NCI-H446 (cell line): ENCODE measurements at places on chromosomes 7 and 10.

GRCh38 chr10:16964576-16965343 is 147.5 kb upstream of the RSU1 start:
- peak; percentile 22 for DNase-seq

GRCh38 chr10:60490013-60490412 is 100.3 kb upstream of the ANK3 start:
- no peak for DNase-seq

DNA sequence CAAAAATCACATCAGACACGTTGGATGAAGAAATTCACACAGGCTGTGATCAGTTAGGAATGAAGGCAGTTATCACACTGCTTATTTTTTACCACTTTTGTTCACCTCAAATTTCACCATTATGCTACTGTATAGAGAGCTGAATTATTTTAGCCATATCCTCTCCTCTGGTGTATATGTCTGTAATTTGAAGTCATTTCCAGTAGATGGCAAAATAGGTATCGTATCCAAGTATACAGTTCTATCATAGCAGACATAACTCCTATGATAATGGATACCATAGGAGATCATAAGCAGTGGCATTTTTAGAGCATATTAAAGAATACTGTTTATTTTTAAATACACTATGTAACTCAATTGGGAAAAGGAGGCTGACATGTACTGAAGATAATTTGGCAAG is 909.7 kb downstream of the DNAJB9 start:
- DNase-seq = peak; percentile 4

- DNase-seq = no peak
Observed at GRCh38 chr7:115435178-115435577, 513.3 kb downstream of the MDFIC start.

DNA sequence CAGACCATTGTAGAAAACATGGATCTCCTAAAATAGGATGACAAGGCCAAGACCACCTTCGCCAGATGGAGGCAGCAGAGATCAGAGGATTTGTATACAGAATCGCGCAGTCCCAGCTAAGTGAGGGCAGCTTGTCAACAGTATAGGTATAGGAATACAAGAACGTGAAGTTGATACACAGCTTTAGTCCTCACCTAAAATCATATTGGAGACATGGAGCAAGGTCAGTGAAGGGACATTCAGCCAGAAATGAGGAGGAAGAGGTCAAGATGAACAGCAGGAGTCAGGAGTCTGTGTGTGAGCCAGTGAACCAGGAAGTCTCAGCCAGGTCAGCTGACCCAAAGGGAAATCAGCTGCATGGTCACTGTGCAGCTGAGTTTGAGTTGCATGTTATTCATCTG is 263.4 kb upstream of the PRKCQ start:
- DNase-seq = no peak

DNA sequence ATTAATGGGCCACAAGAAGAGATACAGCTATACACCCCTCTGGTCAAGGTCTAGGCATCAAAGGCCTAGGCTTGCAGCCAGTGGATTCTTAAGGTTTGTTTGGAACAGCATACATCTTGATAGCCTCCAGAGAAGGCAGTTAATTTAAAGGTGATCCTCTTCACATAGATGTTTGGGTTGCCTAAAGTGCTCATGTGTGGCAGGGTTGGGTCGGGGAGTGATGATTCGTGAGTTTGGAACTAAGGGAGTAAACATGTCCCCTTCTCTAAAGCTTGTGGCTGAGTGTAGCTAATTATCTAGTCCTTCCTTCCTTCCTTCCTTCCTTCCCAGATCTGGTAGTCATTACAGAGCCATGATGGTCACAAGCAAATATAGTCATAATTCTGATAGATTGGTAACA is 12.4 kb downstream of the PCLO start:
- DNase-seq = no peak

- DNase-seq = no peak
Observed at GRCh38 chr7:5396542-5396941, 27.1 kb downstream of the TNRC18 start.

GRCh38 chr10:73446926-73447325 is 13.6 kb upstream of the MSS51 start:
- no peak for DNase-seq

DNA sequence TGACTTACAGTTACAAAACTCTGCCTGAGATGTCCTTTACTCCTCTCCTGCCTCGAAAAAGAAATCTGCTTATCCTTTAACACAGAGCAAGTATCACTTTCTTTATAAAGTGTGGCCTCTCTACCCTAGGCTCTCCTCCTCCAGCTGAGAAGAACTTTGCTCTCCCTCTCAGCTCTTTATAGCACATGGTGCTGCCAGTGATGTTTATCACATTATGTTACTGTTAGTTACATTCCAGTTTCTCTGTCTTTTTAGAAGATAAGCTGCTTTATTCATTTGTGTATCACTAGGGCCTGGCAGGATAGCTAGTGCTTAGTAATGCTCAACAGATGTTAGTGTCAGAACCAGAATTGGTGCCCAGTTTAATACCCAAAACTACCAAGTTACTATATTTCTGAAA is 41.1 kb upstream of the TMEM229A start:
- no peak for DNase-seq

DNA sequence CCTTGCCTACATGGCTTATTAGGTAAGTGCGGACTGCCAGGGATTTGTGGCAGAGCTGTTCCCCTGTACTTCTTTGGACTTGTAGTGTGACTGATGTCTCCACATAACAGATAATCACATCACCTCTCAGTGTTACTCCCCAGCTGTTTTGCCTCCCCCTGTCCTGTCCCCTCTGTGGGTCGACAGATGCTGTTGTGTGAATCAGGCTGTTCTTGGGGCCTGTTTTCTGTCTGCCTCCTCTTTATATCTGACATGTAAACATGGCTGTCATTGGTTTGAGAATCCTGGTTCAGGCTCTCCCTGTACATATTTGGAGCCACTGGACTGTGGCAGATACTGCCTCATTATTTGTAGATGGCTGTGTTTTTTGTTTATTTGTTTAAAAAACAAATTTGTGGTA is 22.7 kb downstream of the CCNY start:
- no peak for DNase-seq

- DNase-seq = no peak
Observed at GRCh38 chr10:18240185-18240882, 100.1 kb downstream of the CACNB2 start.

DNA sequence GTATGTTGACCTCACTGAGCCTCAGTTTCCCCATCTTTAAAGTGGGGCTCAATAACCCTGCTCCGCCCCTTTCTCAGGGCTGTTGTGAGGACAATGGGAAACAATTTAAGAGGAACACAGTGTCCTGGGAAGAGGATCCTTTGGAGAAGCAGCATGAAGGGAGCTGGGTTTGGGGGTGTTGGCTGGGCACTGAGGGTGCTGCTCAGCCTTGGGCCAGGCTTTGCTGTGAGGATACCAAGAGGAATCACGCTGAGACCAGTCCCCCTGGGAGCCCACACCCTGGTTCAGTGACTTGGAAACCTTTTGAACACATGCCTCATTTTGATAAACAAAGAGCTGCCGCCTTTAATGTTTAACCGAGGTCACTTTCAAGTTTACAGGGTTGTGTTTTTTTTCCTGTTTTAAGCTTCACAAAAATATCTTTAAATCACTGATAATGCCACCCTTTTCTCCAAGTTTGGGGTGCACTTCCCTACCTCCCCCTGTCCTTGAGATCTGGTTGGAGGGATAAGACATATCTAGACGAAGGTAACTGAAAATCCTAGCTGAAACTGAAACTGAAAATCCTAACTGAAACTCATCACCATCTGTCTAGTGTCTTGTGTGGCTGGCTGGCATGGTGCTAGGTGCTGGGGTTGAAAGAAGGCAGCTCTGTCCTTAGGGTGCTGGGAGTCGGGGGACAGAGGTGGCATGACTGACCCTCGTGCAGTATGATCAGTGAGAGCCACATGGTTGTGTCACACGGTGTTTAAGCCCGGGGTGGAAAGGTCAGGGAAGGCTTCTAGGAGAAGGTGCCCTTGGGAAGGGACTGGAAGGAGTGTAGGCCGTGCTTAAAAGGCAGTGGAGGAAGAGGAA is 27.7 kb downstream of the ZNF775 start:
- DNase-seq = no peak

DNA sequence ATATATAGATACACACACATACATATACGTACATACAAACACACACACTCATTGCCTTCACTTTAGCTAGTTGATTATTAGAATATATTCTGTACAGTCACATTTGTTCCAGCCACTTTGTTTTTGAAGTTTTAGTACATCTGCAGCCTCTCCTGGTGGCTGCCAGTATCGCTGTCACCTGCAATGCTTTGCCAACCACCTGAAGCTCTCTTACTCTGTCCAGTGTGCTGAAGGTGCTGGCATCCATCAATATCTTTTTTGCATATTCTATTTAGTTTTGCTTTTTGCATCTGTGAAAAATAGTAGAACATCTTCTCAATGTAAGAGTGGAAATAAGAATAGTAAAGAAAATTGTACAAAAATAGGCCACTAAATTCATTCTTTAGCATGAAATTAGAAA is 388.6 kb downstream of the EXOC4 start:
- DNase-seq = no peak
